Activated CD4-positive, CD25-positive, alpha-beta regulatory T cell treated with anti-CD3 and anti-CD28 coated beads, Interleukin-2, amount 50 U/mL, for 16 hours (primary cell): ENCODE measurements at places on chromosomes 2 and 18.

DNA sequence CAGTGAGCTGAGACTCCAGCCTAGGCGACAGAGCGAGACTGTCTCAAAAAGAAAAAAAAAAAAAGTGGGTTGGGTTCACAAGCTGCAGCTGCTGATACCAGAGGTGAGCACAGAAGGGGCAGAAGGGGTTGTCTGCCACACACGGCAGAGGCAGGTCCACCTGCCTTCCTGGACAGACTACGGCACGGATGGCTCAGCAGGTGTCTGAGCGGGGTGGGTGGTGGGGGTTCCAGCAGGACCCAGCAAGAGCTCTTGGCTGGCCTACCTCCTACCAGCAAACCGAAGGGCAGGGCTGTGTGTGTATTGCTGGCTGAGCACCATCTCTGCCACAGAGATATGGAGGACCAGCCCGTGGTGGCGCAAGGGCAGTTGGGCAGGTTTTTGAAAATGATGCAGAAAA, 130.4 kb upstream of the ASB18 start:
- no peak for DNase-seq

DNA sequence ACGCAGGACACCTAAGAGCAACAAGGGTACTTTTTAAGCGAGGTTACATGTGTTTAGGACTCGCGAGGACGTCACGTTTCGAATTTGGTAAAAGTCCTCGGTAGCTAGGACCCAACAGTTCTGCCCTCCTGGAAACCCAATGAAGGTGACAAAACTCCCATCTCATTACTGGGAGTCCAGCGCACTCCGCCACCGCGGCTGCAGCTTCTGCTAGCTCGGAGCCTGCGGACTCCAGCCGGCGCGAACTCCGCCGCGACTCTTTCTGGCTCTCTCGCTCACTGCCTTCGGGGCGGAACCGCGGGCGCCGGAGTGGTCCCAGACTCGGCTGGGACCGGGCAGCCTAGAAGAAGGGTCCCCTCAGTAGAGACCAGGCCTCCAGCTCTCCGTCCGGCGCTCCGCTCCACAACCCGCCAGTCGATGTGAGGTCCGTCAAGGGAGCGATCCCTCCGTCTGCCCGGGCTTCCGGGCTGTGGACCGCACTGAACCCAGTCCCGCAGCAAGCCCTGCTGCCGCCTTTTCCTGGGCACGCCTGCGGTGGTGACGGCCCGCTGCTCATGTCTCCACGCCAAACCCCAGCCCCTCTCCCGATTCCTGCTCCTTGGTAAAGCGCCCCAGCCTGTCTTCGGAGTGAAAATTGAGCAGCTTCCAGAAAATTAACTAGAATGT, 3.0 kb upstream of the OSR1 start:
- DNase-seq: no peak

GRCh38 chr2:30690126-30690561, 117.1 kb downstream of the CAPN13 start:
- DNase-seq: no peak

- DNase-seq: no peak
Observed at GRCh38 chr2:186590759-186591505, 1.1 kb downstream of the ITGAV start.

DNA sequence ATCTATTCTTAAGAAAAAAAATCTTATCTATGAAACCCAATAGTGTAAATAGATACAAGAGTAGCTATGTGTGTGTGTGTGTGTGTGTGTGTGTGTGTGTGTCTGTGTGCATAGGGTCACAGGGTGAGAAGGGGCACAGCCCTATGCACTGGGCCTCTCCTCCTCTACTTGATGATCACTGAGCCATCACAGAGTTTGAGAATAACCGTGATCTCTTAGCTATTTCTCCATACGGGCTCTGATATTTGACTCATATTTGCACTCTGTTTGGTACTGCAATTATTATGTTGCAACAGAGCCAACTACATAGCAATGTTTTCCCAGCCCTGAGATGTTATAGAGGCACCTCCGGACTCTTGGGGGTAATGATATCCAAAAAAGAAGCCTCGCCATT, 28.8 kb upstream of the SLC40A1 start:
- no peak for DNase-seq

- no peak for DNase-seq
Observed at GRCh38 chr2:223979730-223980396, 22.6 kb downstream of the MRPL44 start.

DNA sequence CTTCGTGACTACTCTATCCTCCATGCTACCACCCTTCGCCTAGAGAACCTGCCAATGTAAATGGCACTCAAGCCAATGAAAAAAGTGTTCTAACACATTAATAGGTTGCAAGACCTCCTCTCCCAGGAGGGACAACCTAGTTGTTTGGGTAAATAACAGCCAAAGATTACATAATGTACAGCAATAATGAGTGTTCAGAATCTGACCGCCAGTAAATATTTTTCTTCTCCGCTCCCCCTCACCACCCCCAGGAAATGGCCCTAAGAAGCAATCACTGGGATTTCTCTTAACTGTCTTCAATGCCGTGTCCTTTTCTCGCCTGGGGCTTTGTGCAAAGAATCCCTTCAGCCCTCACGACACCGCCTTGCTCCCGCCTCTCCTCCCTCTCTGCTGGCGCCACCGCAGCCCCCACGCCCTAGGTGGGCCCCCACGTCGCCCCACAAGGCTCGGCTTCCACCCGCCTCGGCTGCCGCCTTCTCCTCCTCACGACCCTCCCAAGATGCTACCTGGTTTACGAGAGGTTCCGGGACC, 458 bp downstream of the HYCC2 start:
- DNase-seq: no peak

GRCh38 chr18:41145516-41145915, 809.5 kb upstream of the PIK3C3 start:
- no peak for DNase-seq

DNA sequence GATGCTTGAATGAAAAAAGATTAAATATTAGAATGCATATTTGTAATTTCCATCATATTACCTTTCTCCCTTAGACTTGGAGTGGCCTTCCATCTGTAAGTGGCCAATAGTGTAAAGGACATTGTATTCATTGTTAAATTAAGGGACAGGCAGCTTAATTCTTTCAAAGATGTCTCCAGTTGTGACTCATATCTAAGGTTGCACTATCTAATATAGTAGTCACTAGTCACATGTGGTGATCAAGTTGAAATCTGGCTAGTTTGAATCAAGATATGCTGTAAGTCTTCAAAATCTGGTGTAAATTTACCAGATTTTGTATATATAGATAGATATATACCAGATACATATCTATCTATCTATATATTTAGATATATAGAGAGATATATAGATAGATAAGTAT, 52.4 kb upstream of the AGPS start:
- DNase-seq: no peak

DNA sequence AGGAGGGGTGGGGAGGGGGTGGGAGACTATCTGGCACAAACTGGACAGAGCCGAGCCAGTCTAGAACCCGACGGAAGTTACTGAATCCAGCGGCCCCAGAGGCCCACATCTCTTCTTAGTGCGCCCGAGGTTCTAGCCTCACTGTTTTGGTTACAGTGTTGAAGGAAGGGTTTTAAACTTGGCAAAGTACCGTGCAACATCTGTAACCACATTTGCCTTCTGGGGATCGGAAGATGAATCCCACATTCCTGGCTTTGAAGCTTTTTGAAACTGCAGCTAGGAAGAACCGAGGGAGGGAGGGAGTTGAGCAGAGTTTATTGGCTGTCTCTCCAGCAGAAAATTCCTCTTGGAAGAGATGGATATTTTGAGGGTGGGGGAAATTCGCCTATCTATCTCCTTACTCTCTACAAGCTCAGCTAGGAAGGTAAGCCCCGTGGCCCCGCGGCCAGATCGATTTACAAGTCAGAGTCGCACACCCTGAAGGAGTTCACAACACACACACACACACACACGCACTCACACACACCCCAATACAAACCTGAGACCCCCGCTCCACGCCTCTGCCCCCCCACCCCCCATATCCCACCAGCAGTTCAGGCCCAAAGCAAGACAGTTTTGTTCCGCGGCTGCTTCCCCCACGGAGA, 1.0 kb downstream of the ACVR1 start:
- no peak for DNase-seq

DNA sequence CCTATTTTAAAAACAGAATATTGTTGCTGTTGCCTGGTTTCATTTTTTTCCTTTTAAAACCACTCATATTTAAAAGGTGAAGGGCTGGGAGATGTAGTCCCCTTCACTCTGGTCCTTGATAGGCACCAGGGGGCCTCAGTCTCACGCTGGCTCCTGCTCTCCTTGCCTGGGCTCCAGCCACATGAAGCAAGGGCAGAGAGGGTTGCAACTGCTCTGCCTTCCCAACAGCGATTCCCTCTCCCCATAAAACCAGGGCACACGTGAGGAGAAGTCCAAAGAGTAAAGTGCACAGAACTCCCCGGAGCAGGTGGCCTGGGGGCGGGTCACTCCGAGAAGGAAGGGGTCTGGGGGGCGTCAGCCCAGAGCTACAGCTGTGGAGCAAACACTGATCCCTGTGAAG, 12.8 kb downstream of the TMEM127 start:
- no peak for DNase-seq

DNA sequence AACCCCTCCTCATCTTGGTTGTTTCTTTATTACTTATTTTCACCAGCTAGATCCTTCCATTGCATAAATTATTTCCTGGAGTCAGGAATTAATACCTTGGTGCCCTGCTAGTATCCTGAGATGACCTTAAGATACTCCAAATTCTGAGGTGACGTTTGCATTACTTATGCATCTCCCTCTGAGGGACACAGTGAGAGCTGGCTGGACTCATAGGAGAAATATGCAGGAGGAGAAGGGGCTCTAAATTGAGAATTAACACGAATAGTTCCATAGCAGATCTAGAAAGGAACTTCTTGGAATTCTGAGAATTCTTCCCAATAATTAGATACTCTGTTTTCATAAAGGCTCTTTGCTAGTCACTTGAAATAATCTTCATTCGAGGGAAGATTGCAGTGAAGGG, 310.6 kb upstream of the ZEB2 start:
- DNase-seq: no peak

GRCh38 chr18:34977838-34978532, 63.2 kb upstream of the MAPRE2 start:
- DNase-seq: peak; percentile 4

GRCh38 chr2:119544075-119544938, at the start of gene CFAP221:
CFAP221 (plus strand) TSS chr2:119544449; CDS start chr2:119546132, 1,683 bp downstream.
- no peak for DNase-seq

- no peak for DNase-seq
Observed at GRCh38 chr18:80143881-80144280, 34.8 kb downstream of the ADNP2 start.

- DNase-seq: no peak
Observed at GRCh38 chr2:127146820-127147502, 40.0 kb upstream of the BIN1 start.

DNA sequence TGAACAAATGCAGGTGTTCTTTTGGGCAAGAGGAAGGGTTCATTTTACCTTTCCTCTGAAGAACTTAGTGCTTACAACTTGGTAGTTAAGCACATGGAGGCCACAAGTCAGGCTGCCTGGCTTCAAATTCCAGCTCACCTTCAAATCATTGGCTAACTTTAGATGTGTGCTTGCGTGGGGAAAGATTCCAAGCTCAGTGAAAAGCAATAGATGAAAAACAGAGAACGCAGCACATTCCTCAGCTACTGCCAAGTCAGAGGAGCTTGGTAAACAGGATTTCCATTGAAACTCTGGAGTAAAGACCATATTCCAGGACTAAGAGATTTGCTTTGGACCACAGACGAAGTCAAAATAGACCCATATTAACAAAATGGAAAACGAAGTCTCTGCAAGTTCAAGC, 96.3 kb upstream of the ASB18 start:
- no peak for DNase-seq

- no peak for DNase-seq
Observed at GRCh38 chr2:186254759-186255158, 231.3 kb upstream of the ZC3H15 start.

DNA sequence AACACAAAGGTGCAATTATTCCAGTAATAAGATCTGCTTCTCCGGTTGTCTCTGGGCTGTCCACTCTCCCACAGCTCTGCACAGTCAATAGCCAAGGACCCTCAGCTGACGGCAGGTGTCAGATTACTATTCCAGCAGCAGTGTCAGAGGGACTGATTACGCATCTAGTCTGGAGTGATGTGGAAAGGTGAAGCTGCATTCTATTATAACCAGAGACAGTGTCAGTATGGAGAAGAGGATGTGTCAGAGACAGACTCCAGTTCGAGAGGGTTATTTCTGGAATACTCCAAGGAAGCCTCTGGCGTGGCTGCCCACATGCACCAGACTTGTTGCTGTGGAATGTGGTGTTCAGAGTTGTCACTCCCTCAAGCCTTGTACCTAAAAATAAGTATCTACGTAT, 163.6 kb upstream of the TMEM200C start:
- no peak for DNase-seq

DNA sequence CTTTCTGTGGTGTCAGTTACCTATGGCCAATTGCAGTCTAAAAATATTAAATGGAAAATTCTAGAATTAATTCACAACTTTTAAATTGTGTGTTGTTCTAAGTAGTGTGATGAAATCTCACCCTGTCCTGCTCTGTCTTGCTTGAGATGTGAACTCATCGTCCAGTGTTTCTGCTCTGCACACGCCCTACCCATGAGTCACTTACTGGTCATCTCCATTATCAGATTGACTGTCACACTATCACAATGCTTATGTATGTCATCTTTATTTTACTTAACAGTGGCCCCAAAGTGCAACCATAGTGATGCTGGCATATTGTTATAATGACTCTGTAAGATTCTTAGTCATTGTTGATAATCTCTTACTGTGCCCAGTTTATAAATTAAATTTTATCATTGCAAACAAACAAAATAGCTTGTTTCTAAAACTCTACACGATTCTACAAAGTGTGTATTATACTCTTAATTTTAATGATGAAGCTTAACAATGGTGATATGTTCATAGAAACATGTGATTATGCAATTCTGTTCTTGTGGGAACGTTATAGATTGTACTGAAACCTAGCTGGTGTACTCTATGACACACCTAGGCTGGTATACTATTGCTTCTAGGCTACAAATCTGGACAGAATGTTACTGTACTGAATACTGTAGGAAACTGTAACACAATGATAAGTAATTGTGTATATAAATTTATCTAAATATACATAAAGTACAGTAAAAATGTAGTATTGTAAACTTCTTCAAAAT, 1086.8 kb upstream of the PIK3C3 start:
- DNase-seq: no peak

DNA sequence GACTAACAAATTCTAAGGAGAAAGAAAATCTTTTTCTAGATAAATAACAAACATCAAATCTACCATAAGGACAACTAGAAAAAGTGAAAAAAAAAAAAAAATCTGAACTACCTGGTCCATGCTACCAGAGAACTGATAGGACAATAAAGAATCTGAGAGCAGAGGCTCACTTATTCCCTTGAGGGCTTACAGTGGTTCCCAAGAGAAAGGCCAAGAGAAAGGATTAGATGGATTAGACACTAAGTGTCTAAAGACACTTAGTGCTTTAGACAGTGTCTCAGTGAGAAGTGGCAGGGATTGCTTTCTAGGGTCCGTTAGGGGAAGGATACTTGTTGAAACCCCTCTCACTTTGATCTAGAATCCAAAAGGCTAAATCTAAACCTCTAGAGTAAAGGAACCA, 78.2 kb downstream of the COA5 start:
- DNase-seq: no peak

GRCh38 chr2:46177461-46178089, 119.6 kb upstream of the EPAS1 start:
- DNase-seq: no peak
